ENCODE measurements at places on chromosomes 4 and X.

- no peak for DNase-seq
These were observed 10.8 kb downstream of the NOX1 start for GRCh38 chrX:100863326-100863864.

- no peak for DNase-seq
These were observed 327.8 kb downstream of the ARHGAP10 start for GRCh38 chr4:148059617-148060180.

DNA sequence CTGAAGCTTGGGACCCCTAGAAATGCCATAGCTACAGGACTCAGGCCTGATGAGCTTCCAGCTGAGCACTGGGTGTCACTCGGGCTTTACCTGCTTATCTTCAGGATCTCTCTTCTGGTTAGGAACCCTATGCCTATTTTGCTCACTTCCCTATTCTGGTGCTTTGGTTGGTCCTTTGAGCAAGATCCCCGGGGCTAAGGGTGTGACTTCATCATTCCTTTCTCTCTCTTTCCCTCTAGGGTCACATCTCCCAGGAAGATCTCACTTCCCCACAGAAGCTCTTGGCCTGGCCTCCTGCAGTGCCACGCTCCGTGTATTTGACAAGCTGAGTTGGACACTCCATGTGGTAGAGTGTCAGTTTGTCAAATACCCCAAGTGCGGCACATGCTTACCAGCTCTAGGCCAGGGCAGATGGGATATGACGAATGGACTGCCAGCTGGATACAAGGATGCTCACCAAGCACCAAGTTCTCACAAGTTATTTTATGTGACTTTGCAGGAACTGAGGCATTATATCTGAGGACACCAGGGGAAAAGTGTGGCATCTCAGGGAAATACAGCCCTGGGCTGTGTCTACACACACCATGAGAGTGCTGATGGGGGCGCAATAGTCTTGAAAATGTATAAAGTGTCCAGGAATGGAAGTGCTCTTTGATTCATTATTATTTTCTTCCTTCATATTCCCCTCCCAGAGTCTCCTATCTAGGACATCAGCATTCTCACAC lies 21.1 kb downstream of the VSIG4 start:
- DNase-seq: no peak

DNA sequence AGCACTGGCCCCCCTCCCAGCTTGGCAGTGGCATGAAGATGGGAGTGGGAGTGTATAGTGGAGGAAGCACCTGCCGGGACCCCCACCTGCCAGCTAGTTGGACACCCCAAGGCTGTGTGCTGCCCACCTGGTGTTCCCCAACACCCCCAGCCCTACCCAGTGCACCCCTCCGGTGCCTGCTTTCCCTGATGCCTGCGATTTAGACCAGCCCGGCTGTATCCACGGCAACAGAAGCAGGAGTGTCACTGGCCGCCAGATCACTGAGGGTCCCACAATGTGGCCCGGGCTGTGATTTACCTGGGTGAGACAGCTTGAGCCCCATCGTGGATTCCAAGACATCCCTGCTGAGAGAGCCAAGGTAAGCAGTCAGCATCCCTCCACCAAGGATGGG lies 533 bp downstream of the GPR173 start:
- no peak for DNase-seq

DNA sequence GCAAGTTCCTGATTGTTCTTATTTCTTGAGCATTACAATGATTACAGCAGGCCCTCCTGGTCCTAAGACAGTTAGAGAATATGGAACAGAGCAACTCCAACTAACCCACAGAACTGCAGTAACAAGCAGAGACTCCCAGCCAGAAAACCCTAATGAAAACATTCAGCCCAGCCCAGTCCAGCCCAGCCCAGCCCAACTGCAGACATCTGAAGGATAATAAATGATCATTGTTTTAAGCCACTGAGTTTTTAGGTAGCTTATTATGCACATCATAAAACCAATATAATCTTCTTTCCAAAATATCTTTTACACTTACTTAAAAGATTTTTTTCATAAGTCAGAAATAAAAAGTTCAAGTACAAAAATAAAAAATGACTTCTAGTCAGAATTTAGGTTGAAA lies 51.3 kb downstream of the SPOCK3 start:
- DNase-seq: no peak

DNA sequence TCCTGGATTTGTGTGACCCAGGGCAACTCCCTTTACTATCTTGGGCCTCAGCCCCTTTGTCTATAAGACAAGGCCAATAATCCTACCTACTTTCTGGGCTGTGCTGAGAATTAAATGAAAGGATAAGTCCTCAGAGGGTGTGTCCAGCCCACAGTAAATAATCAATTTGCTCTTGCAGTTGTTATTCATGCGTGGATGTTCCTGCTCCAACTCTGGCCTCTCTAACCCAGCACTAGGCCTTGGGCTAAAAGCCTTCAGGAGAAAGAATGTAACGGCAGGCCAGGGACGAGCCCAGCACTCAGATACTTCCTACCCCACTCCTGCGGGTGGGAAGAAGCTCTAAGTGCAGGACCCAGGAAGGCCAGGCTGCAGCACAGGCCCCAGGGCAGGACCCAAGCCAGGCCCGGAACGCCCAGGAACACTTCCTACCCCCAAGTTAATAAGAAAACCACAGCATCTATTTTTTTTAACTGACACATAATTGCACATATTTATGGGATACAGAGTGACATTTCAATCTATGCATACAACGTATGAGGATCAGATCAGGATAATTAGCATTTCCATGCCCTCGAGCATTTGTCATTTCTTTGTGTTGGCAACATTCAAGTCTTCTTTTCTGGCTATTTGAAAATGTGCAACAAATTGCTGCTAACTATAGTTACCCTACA lies 179.6 kb upstream of the RBPJ start:
- no peak for DNase-seq

DNA sequence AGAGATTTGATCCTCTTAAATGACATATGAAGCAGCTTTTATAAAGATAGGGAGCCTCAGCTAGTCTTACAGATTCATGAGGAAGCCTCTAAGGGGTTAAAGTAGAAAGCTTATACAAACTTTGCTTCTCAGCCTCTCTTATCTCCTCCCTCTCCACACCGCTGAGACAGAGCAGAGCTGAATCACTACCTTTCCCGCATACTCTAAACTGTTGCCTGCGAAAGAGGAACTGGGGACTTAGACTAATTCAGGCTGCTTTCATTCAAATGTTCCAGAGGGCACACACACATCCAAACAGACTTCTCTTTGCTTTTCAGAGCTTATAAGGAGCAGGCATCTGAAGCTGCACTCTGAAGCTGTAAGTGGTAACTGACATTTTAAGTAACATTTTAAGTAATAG lies at the start of gene SERTM2:
Gene SERTM2 (plus strand): TSS at position 169 of the 400 bp plus-strand sequence. CDS start 7,213 bp downstream, outside the sequence.
- no peak for DNase-seq

DNA sequence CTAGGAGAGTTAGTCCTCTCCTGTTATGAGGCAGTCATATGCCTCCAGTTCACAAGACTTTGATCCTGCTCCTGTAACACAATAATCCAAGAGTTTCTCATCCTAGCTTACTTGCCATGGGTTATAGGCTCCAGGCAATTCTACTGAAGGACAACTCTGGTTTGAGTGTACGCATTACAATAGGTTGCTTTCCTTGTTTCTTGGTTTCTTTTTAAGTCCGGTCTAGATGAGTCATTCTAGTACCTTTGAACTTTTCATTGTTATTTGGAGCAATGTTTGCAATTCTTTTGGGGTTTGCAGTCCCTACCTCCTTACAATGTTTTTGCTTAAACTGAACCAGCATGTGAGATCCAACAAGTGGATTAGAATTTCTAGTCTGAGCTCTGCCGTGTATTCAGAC lies 109.1 kb downstream of the ANAPC4 start:
- no peak for DNase-seq
